ENCODE measurements at places on chromosomes 6 and 20. TPM values are rescaled to one million over a fixed set of nuclear protein-coding genes. Genes with fewer than 3 reads are reported as not detected.

MTG2 gene
- 41.8 TPM for total RNA-seq

CHRNA4 gene
- not detected for total RNA-seq

PNLDC1 gene
- total RNA-seq = not detected

MLN gene
- not detected for total RNA-seq

KCNK5 gene
- total RNA-seq = 0.24 TPM

PAX1 gene
- total RNA-seq = not detected

MACROD2 gene
- 0.27 TPM for total RNA-seq

LPA gene
- total RNA-seq = not detected

ABCF1 gene
- total RNA-seq = 86.6 TPM

LY6G6C gene
- not detected for total RNA-seq

CAP2 gene
- not detected for total RNA-seq

SLC17A2 gene
- total RNA-seq = not detected

SNAP91 gene
- not detected for total RNA-seq

EPB41L1 gene
- total RNA-seq = 0.81 TPM

TMEM151B gene
- total RNA-seq = not detected

VSTM2L gene
- not detected for total RNA-seq

MEP1A gene
- not detected for total RNA-seq

C6orf52 gene
- total RNA-seq = not detected

PRDM1 gene
- 2.0 TPM for total RNA-seq

UTRN gene
- total RNA-seq = 170 TPM

BANF2 gene
- not detected for total RNA-seq

MPIG6B gene
- 0.40 TPM for total RNA-seq

SLC52A3 gene
- total RNA-seq = not detected

TREML2 gene
- total RNA-seq = 20.7 TPM

TSHZ2 gene
- total RNA-seq = 18.7 TPM

GPR31 gene
- total RNA-seq = not detected

MAP3K5 gene
- 30.0 TPM for total RNA-seq

ZNF831 gene
- 37.8 TPM for total RNA-seq

DPPA5 gene
- total RNA-seq = not detected

HSPA1L gene
- total RNA-seq = 5.4 TPM

PRL gene
- total RNA-seq = not detected

SLC26A8 gene
- total RNA-seq = 0.66 TPM

IRAK1BP1 gene
- 3.2 TPM for total RNA-seq

QRSL1 gene
- 14.3 TPM for total RNA-seq

PSORS1C2 gene
- not detected for total RNA-seq

DACT2 gene
- total RNA-seq = not detected

CRISP1 gene
- not detected for total RNA-seq

GGTLC1 gene
- total RNA-seq = not detected

GDAP1L1 gene
- total RNA-seq = not detected

C2 gene
- 3.1 TPM for total RNA-seq

PBOV1 gene
- not detected for total RNA-seq

CCN6 gene
- total RNA-seq = not detected

ZNF341 gene
- total RNA-seq = 5.7 TPM

SPTLC3 gene
- 0.73 TPM for total RNA-seq

NOL7 gene
- total RNA-seq = 62.1 TPM

HLA-DOA gene
- total RNA-seq = 4.0 TPM

DCDC2 gene
- 0.92 TPM for total RNA-seq

All from naive thymus-derived CD4-positive, alpha-beta T cell (primary cell).